CD8-positive, alpha-beta T cell (primary cell): ENCODE measurements at places on chromosomes 1 and 21.

- no peak for DNase-seq
Measured at GRCh38 chr21:36700971-36701755, 2.2 kb downstream of the SIM2 start.

DNA sequence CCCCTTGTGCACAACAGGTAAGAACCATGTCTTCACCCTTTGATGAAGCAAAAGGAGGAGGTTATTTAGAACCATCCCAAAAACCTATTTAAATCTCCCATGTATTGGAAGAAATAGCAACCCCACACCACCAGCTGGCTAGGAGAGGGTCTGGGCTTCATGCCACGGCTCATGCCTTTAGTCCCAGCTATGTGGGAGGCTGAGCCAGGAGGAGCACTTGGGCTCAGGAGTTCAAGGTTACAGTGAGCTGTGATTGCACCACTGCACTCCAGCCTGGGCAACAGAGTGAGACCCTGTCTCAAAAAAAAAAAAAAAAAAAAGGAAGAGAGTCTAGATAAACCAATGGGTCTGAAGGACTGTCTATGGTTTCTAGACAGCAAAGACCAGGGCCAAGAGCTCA, 197.9 kb upstream of the COA6 start:
- no peak for DNase-seq

DNA sequence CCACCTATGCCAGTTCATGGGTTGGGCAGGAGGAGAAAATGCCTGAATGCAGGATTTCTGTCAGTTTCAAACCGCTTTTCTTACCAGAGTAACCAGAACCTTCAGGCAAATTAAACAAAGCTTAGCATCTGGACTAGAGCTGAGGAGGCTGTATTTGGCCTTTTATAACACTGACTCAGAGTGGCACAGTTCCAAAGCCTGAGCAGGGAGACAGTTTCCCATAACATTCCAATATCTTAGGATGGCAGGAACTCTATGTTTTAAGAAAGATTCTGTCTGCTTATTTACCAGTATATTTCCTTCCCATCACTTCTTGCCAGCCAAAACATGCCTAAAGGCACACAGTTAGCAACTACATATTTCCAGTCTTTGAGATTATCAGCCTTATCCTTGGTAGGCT, 46.8 kb downstream of the UBR4 start:
- DNase-seq = no peak

DNA sequence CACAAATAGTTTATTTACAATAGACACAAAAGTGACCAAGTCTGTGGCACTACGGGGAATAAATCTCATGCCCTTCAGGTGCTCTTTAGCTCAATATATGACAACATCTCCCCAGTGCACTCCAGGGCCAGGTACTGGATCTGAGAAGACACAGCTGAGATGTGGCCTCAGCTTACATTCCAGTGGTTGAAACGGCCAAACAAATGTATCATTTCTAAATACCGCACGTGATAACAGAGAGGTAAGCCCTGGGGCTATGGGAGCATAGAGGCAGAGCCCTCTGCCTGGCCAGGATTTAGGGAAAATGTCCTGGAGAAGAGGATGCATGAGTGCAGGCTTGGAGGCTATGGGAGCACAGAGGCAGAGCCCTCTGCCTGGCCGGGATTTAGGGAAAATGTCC, 630.5 kb downstream of the SMYD3 start:
- DNase-seq = no peak

DNA sequence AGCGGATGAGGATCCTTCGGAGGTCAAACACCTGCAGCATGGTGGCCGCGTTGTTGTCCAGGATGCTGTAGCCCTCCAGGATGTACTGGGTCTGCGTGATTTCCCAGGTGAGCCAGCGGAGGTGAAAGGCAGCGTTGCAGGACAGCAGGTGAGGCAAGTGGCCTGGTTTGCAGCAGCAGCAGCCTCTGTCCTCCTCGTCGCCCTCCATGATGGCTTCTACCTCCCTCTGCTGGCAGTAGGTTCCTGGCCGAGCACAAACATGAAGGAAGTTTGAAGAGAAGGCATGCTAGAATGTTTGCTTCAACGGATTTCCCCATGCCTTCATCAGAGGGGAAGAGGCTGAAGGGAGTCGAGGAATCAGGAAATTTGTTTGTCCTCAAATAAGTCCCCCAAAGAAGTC, 74.7 kb downstream of the NTPCR start:
- DNase-seq = no peak

GRCh38 chr1:235450886-235451483, 53.3 kb downstream of the B3GALNT2 start:
- DNase-seq = no peak

DNA sequence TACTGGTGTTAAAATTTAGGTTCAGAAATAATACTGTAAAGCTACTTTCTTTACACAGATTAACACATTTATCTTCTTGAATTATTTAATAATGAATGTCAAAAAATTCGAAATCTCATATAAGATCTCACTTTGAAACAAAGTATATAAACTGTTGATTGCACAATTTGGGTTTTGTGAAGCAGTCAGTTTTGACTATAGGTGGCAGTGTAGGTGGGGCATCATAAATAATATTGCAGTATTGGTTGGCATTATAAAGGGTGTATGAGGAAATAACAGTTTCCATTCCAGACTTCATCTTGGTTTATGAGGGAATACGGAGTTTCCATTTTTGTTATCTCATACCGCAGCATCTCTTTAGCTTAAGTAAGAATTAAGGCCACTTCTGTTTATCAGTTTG, 49.9 kb downstream of the SUCO start:
- no peak for DNase-seq

- DNase-seq = no peak
Measured at GRCh38 chr1:204842892-204843291, 27.8 kb upstream of the NFASC start.

- DNase-seq = no peak
Measured at GRCh38 chr1:27176954-27177353, 22.0 kb upstream of the SLC9A1 start.

- no peak for DNase-seq
Measured at GRCh38 chr1:15261155-15262002, 14.4 kb downstream of the FHAD1 start.

DNA sequence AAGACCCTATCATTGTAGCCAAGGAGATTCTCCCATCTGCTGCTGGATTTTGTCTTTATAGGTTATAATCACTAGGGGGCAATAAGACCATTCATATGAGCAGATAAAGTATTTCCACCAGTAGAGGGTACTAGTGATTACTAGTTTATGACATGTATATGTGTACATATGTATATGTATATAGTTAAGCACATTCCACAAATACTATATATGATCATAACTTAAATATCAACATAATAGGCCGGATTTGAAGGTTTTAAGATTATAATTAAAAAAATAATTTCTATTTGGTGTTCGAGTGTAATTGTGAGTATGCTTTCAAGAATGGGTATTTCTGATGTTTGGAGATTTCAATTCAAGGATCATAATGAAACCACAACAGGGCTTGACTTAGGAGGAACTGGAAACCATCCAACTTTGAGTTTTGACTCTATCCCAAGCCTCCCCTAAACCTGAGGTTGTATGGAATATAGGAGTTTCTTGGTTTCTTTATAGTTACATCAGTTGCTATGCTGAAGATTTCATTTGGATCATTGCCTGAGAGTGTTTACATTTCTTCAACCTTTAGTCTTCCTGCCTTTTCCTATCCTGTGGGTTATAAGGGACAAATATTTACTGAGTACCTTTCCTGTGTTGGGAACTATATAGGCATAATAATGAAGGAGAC, 16.9 kb downstream of the TCEANC2 start:
- no peak for DNase-seq

DNA sequence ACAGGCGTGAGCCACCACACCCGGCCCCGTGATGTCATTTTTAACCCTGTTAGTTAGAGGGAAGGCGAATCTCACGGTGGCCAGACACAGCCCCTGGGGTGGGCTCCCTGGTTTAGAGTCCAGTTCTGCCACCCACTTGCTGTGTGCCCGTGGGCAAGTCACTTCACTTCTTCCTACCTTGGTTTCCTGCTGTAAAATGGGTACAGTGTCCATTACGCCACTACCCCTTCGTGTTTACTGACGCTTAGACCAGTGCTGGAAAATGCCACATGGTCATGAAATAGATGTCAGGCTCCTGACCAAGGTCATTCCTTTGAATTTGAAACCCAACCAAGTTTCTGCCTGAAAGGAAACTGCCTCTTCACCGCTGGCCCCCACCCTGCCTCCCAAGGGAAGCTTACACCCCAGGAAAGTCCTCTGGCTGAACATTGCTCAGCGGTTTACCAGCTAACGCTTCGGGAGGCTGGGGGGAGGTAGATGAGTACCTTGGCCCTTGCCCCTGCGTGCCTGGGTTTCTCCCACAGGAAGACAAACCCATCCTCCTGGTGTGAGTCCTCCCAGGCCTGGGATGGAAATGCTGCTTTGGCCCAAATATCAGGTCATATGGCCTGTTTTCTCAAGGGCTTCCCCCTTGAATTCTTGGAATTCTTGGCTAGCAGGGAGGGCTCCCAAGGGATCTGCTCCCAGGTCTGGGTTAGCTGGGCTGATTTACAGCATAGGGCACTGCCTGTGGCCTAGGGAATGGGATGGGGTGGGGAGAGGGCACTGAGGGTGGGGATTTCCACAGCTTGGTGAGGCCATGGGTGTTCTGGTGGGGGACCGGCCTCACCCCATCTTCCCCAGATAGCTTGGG, 7.6 kb upstream of the AADACL4 start:
- no peak for DNase-seq

DNA sequence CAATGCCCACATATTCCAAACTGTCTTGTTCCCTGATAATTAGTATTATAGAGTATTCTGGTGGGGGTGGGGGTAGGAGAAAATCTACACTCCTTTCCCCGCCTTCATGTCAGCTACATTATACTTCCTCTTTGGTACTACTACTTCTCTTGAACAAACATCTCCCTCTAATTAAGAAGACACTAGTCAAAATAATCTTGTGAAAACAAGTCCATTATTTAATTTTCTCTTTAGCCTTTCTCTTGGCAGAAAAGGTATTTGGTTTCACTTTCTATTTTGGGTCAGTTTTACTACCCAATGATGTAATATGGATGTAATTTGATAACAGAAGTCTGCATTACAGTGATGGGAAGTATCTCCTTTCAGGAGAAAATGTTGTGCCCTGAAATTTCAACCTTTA, 22.5 kb downstream of the NTMT2 start:
- DNase-seq = no peak

DNA sequence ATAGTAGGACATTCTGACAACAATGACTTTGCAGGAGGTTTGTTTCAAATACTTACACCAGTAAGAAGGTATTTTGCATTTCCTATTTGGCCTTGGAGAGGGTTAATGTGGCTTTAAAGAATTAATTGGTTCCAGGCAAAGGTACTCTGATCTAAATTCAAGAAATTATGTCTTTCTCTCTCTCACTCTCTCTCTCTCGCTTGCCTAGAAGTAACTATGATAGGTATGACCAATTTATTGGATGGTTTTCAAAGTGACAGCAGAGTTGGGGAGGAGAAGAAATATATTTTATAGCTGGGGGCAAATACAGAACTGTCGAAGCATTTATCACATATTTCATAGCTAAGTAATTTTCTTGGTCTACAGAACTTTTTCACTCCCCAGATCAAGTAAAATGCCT, 116.0 kb downstream of the ATP6V1G3 start:
- no peak for DNase-seq

- no peak for DNase-seq
Measured at GRCh38 chr1:160053548-160054365, 16.2 kb downstream of the KCNJ10 start.

GRCh38 chr1:92992054-92992453, 30.8 kb upstream of the DIPK1A start:
- DNase-seq = no peak

DNA sequence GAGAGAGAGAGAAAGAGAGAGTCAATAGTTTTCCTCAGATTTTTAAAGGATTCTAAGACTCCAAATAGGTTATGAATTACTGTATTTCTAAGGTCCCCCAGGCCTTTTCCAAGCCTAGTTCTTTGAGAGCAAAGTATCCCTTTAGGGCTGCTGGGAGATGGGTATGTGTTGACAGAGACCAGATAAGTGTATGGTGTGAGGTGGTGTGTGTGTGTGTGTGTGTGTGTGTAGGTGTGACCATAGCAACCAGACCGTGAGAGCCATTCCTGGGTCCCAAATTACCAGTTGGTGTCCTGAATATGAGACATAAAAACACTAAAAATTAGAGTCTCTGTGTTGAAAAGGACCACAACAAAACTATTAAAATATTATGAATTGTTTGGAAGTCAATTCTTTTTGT, 41.7 kb upstream of the DNAJC6 start:
- DNase-seq = no peak

- no peak for DNase-seq
Measured at GRCh38 chr1:160048335-160048734, 16.5 kb upstream of the PIGM start.

DNA sequence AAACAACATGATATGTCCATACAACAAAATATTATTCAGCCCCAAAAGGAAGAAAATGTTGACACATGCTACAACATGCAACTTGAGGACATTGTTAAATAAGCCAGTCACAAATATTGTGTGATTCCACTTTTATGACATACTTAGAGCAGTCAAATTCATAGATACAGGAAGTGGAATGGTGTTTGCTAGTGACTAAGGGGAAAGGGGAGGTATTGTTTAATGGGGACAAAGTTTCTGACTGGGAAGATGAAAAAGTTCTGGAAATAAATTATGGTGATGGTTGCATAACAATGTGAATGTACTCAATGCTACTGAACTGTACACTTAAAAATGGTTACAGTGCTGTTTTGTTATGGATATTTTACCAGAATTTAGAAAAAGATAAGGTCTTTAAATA, 77.7 kb downstream of the RHOU start:
- no peak for DNase-seq

DNA sequence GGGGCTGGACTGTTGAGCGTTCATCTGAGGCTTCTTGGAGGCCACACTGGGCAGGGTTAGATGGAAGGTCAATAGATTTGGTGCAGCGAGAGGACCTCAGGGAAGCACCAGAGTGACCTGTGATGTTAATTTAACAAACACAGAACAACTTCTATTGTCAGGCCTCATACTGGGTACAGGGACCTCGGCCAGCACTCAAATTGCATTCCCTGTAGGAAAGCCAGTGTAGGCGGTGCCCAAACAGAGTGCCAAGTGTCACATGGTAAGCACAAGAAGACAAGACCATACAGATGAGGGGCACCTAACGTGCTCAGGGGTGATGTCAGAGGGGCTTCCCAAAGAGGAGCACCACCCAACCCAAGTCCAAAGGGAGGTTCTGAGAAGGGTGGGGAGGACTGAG, 1.3 kb downstream of the TMEM269 start:
- no peak for DNase-seq

GRCh38 chr1:173328961-173329360, 121.8 kb upstream of the TNFSF4 start:
- DNase-seq = no peak

- DNase-seq = no peak
Measured at GRCh38 chr21:40165773-40166070, 298.5 kb downstream of the PCP4 start.
